ENCODE measurements at places on chromosomes 4 and X.

GRCh38 chrX:14073071-14073470, 43.4 kb upstream of the GEMIN8 start:
- no peak for DNase-seq

GRCh38 chrX:106684207-106684606, 42.3 kb upstream of the RNF128 start:
- DNase-seq, result no peak

DNA sequence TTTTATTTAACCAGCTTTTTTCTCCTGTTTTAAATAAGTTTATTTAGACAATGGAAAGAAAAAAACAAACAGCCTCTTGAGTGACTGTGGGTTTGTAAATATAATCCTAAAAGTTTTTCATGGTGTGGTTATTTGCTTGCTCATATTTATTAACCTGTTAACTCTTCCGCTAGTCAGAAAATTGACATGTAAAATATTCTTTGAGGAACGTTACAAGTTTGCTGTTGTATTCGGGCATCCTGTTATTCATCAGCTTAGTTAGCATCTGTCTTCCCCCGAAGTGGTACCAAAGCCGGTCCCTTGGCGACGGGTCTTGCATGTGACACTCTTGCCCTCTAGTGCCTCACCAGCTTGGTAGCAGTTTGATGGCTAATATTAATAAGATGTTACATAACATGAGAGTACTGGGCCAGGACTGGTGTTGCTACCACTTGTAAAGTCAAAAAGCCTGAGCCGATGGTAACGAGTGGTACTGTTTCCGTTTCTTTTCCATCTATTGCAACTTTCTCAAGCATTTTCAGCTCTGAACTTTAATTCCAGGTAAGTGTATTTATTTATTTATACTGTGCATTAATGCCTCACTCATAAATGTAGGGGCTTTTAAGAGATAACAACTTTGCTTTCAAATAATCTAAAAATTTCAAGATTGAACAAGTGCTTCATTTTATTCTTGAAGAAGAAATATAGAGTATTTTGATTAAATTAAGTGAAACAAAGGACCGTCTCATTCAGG, at the start of gene NDST3:
Gene NDST3, plus strand, starts transcription at position 434 of the 733 bp plus-strand sequence. CDS start 19,425 bp downstream, outside the sequence.
- DNase-seq, result no peak

DNA sequence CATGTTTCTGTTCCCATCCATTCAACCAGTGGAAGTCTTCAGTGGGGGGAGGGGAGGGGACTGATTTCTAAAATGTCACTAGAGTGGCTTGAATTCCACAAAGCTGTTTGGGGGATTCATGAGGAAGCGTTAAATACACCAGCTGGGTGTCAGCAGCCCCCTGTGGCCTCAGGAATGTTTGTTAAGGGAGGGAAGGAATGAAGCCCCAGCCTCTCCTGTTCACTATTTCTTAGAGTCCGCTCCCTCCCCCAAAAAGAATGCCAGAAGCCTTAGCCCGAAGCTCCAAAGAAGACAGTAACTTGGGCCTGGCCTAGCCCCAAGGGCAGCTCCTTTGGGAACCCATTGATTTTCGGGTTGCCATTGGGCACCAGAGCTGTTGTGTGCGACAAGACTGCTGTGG, 3.3 kb downstream of the SHROOM2 start:
- no peak for DNase-seq

DNA sequence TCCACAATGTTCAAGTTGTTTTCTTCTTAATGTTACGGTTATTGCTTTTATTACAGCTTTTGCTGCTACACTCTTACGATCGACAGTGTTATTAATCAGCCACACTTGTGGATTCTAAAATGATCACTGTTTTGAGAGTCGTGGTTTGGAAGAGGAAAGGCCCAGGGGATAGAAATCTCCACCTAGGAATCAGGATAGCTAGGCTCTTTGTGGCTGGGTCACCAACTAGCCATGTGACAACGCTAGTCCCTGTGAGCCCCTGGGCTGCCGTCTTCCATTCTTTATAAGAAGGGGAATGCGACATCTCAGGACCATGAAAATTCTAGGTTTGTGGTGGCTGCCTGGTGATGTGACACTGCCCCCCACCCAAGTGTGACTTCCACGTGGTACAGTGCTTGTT, 380 bp downstream of the SLC34A2 start:
- no peak for DNase-seq

DNA sequence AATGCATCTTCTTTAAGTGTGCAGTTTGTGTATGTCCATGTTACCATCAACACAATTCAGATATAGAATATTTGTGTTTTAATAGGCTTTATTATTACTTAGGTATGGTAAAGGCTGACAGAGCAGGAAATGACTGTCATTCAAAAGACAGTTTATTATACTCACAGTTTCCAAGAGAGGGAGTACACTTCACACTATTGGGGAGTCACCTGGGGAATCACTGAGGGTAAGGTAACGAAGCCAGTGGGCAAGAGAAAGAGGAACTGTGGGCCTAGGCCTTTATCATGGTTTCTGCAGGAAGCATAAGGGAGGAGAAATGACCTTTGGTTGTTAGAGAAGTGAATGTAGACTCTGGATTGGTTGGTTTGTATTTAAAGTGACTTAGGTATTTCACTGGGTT, 235.1 kb upstream of the HCCS start:
- no peak for DNase-seq
